Bladder microvascular endothelial cell (primary cell): ENCODE measurements at places on chromosomes 2 and 18. TPM values are rescaled to one million over a fixed set of nuclear protein-coding genes. Genes with fewer than 3 reads are reported as not detected.

NT5DC4 gene
- not detected in 2 replicates for total RNA-seq

ARL4C gene
- 4.5 and 10.4 TPM in 2 replicates for total RNA-seq

TMEM37 gene
- 0.06 and 0.49 TPM in 2 replicates for total RNA-seq

FTCDNL1 gene
- 0.16 and 1.0 TPM in 2 replicates for total RNA-seq

ARHGEF33 gene
- total RNA-seq, result 0.13 and 0.16 TPM in 2 replicates

IL18R1 gene
- total RNA-seq, result 0.65 and 0.82 TPM in 2 replicates

MC2R gene
- not detected in 2 replicates for total RNA-seq

NEU2 gene
- not detected in 2 replicates for total RNA-seq

NGEF gene
- 0.16 and 0.19 TPM in 2 replicates for total RNA-seq

GULP1 gene
- 7.1 and 19.6 TPM in 2 replicates for total RNA-seq

MRPL53 gene
- total RNA-seq, result 36.4 and 43.2 TPM in 2 replicates

TCF23 gene
- not detected in 2 replicates for total RNA-seq

KLHL30 gene
- under 0.01 TPM in 1 of 2 replicates, not detected in the other for total RNA-seq

MAL gene
- total RNA-seq, result not detected in 2 replicates

CD226 gene
- 0.32 and 1.0 TPM in 2 replicates for total RNA-seq

ITM2C gene
- total RNA-seq, result 3.1 and 119 TPM in 2 replicates

RAD51AP2 gene
- total RNA-seq, result not detected in 2 replicates

TMEM200C gene
- total RNA-seq, result not detected in 2 replicates

AMER3 gene
- not detected in 2 replicates for total RNA-seq

PLB1 gene
- under 0.01 and 0.44 TPM in 2 replicates for total RNA-seq

KLHL41 gene
- total RNA-seq, result under 0.01 and 0.13 TPM in 2 replicates

ATOH8 gene
- 25.1 and 31.7 TPM in 2 replicates for total RNA-seq

GPBAR1 gene
- total RNA-seq, result 0.06 and 0.16 TPM in 2 replicates

GKN2 gene
- not detected in 2 replicates for total RNA-seq

VSNL1 gene
- total RNA-seq, result not detected in 2 replicates

EFEMP1 gene
- 1,267 and 12,559 TPM in 2 replicates for total RNA-seq

CNRIP1 gene
- 34.0 and 42.7 TPM in 2 replicates for total RNA-seq

PARD6G gene
- total RNA-seq, result 0.97 and 25.0 TPM in 2 replicates

APCDD1 gene
- not detected in 2 replicates for total RNA-seq

SLC16A14 gene
- total RNA-seq, result 0.06 and 0.32 TPM in 2 replicates

MAP3K20 gene
- 18.0 and 36.4 TPM in 2 replicates for total RNA-seq

ZBTB7C gene
- total RNA-seq, result under 0.01 TPM in 1 of 2 replicates, not detected in the other
